Jurkat, Clone E6-1 (cell line): ENCODE measurements at places on chromosomes 5 and 9.

DNA sequence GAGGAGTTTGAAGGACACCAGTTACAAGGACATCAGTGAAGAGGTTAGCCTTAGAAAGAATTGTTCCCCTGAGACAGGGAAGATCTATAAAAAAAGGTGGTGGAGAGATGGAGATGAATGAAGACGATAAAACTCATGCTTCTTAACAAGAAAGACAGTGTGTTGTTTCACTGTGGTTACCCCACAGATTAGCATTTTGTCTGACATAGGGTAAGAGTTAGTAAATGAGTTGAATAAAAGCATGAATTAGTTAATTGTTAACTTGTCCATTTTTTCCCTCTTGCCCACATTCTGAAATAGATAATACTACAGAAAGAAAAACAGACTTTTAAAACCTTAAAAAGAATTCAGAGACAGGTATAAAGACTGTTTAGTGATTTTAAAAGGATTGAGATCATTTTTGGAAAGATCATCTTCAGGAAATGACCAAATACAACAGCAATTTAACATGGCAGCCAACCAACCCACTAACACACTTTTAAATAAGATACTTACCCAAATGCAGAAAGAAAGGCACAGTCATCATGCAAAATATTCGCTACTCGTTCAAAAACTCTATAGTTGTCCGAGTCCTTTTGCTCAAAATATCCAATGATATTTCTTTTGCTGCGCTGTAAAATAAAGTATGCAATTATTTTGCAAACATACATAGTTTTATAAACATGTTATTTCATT lies 78.5 kb downstream of the ERP44 start:
- no peak for DNase-seq

DNA sequence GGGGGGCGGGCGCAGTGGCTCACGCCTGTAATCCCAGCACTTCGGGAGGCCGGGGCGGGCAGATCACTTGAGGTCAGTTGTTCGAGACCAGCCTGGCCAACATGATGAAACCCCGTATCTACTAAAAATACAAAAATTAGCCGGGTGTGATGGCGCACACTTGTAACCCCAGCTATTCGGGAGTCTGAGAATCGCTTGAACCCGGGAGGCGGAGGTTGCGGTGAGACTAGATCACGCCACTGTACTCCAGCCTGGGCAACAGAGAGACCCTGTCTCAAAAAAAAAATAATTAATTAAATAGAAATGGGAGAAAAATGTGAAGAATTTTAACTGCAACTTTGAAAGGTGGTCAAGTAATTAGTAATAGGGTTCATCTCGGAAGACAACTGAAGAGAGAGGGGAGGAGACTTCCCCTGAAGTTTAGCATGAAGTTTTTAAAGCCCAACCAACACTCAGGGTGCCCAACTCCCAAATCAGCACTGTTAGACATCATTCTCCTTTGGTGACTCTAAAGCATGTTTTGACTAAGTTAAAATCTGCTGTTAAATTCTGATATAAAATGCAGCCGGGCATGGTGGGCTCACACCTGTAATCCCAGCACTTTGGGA lies 1.4 kb upstream of the CSNK1A1 start:
- no peak for DNase-seq

- no peak for DNase-seq
Observed at GRCh38 chr5:42593591-42593990, 163.0 kb upstream of the CCDC152 start.

DNA sequence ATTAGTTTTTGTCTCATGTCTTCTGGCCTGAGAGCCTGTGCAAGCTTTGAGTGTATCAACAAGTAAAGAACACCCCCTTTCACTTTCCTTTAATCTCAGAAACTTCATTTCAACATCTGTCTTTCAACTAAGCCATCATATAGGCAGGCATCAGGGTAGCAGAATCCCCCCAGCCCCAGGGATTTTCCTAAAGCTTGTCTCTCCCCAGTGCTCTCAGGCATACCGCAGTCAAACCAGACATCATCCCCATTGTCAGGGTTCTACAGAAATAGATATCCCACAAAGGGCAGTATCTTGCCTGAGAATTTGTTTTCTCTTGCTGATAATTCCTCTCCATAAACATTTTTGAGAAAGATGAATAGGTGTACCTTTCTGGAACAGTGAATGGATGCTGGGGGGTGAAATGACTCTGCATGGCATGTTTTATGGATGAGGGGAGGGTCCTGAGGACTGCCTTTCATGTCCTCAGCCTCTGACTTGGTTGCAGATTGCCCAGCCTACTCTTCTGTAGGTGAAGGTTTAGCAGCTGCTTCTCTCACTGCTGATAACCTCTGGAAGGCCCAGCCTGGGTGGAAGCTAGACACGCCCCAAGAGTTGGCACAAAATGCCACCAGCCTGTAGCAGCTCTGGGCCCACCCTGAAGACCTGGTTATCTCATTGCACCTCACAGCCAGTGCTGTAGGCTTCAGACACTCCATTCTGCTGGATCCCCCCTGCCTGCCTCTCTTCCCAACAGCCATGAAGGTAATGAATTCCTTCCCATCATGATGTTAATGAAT lies 20.5 kb upstream of the SHB start:
- DNase-seq = no peak

GRCh38 chr9:7579351-7579750 lies 220.2 kb downstream of the DMAC1 start:
- DNase-seq = no peak

DNA sequence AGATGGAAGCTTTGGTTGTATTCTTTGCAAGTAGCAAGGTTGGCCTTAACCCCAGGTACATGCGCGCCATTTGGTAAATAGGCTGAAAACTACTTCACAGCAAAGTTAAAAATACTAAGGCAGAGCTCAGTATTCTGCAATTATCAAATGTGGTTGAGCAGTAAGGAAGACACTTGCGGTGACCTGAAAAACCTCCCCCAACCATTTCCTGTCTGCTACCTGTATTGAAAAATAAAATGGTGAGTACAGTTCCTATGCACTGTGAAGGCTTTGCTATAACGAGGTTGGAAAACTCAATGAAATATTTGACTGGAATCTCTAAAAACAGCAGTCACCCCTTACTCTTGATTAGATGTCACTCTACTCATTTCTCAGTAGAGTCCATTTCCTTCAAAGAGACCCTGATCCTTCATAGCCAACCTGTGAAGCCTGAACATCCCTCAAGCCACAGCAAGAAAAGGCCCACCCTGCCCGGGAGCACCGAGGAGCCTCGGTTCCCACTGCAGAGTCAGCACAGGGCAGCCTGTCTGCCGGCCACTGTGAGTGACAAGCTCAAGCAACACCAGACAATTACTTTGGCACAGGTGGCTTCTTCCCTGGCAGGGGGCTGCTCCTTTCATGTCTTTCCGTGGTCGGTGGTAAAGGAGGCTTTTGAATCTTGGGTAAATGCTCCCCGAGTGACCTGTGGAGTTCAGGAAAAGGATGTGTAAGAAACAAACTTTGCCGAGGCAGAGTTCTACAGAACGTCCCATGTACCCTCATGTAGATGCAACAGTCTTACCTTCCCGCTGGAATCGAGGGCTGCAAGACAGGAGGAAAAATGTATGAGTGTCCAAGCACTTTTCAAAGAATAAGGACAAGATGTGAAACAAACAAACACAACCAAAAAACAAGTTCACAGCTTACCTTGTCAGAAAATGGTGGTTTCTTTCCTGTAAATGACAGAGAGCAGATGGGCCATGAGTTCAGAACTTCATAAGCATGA lies 29.6 kb downstream of the C5orf58 start:
- DNase-seq = peak; percentile 87

DNA sequence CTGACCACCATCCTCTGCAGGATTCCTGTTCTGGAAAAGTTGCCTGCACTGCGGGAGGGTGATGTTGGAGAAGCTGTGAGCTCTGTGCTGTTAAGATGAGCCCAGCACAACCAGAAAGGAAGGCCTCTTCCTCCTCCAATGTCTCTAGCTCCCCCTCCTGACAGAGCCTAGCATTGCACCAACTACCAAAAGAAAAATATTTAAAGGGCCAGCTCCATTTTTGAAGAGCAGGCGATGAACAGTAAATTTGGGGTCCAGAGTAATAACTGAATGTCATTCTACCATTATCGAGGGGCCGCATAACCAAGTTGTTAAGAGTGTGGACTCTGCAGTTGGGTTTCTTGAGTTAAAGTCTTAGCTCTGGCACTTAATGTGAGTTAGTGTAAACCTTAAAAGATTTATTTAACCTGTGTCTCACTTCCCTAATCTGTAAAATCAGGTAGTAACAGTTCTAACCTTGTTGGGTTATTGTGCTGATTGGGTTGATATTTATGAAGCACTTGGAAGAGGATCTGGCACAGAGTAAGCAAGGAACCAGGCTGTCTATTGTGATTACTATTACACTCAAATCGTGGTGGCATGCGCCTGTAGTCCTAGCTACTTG lies 3.9 kb downstream of the TEX53 start:
- DNase-seq = peak; percentile 71

DNA sequence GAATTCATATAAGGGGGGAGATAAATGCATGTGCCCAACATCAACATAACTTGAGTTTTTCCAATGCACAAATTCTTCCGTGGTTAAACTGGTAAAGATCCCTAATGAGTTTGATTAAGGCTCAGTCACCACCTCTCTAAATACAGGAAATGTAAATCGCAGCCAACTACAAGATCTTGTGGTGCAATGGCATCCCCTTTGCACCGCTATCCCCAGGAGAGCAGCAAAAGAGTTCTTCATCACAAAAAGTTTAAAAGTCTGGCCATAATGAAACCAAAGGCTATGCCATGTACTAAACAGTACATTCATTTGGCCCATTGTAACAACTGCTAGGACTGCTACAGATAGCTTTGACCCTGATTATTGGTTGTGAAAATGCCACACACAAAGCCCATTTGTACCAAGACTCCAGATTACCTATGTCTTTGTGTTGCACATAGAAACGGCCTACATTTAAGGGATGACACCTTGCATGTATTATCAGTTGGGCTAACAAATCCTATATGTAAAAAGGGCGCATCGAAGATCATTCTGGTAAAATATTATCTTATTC lies 44.5 kb downstream of the ZNF608 start:
- DNase-seq = no peak

DNA sequence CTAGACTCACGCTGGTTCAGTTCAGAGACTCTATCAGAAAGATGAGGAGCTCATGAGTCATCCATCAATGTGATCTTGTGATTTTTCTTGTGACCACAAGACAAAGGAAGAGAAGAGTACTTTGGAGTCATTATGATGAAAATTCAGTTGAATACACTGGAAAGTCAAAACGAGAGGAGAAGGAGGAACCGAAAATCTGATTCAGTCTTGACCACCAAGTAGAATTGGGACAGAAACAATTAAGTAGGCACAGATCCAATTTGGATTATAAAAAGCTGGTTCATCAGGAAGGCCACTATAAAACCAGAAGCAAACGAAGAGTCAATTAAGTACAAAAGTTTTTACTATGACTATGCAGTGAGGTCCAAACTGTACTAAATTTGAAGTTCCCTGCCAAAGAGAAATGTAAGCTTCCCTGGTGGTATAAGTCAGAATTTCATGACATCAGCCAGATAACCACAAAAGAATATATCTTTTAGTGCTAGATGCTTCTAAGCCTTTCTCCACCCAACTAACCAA lies 90.9 kb downstream of the THBS4 start:
- no peak for DNase-seq

- no peak for DNase-seq
Observed at GRCh38 chr5:154228696-154229095, 38.2 kb downstream of the GALNT10 start.

DNA sequence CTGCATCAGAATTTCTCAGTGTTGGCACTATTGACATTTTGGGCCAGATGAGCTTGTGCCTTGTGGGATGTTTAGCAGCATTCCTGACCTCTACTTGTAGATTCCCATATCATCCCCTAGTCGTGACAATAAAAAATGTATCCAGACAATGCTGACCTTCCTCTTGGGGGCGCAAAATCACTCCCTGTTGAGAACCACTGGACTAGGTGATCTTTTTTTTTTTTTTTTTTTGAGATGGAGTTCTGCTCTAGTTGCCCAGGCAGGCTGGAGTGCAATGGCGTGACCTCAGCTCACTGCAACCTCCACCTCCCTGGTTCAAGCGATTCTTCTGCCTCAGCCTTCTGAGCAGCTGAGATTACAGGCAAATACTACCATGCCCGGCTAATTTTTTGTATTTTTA lies 22.6 kb downstream of the STXBP1 start:
- no peak for DNase-seq

DNA sequence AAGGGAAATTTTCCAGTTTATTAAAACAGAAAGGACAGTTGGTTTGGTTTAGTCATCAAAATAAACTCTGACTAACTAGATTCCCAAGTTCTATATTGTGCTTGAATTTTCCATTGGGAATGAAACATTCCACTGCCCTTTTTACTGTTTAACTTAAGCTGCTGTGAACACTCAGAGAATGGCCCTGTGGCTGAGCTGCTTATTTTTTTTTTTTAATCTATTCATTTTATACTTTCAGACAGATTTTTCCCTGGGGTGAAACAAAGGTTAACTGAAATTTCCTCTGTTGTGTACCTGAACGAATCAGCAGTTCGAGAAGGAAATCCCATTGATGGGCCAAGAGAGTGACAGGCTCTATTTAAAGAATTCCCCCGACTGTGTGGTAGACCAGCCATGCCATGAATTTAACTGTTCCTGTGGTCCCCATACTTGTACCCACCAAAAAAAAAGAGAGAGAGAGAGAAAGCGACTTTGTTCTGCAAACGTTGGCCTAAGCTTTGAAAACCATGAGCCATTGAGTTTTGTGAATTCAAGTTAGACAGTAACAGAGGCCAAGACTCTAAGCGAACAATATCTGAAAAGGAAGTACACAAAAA lies 138.7 kb upstream of the GRHPR start:
- DNase-seq = no peak

- no peak for DNase-seq
Observed at GRCh38 chr9:113622600-113623400, 159.3 kb downstream of the RGS3 start.

GRCh38 chr5:107047048-107047447 lies 623.7 kb downstream of the EFNA5 start:
- DNase-seq = no peak

DNA sequence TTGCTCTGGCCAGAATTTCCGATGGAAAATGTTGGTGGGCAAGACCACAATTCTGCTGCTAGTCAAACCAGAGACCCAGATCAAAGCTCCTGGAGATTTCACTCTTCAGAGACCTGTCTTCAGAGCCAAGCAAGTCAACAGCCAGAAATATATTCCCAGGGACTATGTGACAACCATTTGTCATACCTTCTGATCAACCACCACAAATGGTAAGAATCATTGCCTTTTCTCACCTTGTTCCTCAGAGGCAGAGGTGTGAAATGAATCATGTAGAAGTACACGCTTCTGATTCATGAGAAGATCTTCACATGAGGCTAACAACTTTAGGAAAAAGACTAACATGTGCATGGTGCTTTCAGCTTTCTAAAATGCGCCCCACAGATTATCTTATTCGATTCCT lies 53.5 kb downstream of the SUSD1 start:
- DNase-seq = no peak
